ENCODE measurements at places on chromosomes 13 and 19.

- DNase-seq = no peak
These were observed 180.8 kb upstream of the GPC6 start for GRCh38 chr13:93045836-93046235.

- peak; percentile 76 for DNase-seq
These were observed 2.6 kb downstream of the HMG20B start for GRCh38 chr19:3575260-3575741.

GRCh38 chr13:94196413-94196812, 283.1 kb downstream of the DCT start:
- DNase-seq = no peak

GRCh38 chr13:99370481-99371275, 63.5 kb upstream of the GPR183 start:
- DNase-seq = no peak

DNA sequence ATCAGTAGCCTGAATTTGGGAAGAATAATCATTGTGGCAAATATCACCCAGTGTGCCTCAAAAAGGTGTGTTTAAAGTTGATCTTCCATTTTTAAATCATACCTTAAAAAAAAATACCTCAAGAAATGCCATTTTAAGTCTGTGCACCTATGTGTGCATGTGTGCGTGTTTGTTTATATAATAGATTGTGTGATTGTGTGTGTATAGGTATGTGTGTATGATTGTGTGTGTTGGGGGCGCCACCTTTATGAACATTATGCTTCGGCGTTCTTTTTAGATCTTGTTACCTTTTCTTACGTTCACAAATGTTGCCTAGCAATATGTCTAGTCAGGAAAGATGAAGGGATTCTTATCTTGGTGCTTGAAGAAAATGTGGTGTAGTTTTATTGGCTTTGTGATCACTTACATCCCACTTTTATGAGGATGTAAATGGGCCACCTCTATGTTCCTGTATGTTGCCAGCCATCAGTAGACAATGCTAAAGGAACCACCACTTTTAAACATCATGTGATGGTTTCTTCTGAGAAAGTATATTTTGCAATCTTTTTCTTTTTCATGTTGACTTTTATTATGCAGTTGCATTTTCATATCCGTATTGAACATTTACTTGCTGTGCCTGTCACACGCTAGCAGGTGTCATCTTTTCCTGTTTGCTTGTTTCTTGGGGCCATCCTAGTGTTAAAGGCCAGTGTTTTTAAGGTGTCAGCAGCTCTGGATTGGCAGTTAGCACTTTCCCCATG, 2.2 kb upstream of the IRS2 start:
- DNase-seq = no peak

- peak; percentile 39 for DNase-seq
These were observed 1.6 kb upstream of the KLK10 start for GRCh38 chr19:51020988-51021651.

- DNase-seq = no peak
These were observed 12.8 kb downstream of the SHC2 start for GRCh38 chr19:447816-448560.

- DNase-seq = no peak
These were observed 12.7 kb upstream of the WBP4 start for GRCh38 chr13:41048640-41049039.

- DNase-seq = no peak
These were observed 77.4 kb downstream of the DOCK9 start for GRCh38 chr13:98900442-98900841.

DNA sequence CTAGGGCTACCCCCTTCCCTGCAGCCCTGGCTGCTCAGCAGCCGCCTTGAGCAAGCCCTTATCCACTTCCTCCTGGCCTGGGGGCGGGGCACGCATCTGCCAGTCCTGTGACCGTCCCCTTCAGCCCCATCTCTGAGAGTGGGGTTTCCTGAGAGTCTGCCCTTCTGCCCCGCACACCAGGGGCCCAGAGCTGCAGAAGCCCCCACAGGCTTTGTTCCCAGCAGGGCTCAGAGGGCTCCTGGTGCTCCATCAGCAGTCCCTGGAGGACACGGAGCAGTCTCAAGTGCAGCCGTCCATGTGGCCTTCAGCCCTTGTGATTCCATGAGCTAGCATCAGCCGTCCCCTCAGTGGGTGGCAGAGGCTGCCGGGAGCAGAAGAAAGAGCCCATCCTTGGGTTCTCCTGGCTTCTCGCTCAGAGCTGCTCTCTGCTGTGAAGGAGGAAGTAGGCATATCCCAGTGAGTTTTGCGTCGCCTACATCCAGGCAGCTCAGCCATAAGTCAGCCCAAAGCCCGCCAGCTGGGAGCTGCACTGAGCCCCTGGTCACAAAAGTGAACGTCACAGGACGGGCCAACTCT, 16.3 kb downstream of the MYO9B start:
- peak; percentile 57 for DNase-seq
